Daoy (cell line): ENCODE measurements at places on chromosomes 7 and 10. TPM values are rescaled to one million over a fixed set of nuclear protein-coding genes. Genes with fewer than 3 reads are reported as not detected.

DNA sequence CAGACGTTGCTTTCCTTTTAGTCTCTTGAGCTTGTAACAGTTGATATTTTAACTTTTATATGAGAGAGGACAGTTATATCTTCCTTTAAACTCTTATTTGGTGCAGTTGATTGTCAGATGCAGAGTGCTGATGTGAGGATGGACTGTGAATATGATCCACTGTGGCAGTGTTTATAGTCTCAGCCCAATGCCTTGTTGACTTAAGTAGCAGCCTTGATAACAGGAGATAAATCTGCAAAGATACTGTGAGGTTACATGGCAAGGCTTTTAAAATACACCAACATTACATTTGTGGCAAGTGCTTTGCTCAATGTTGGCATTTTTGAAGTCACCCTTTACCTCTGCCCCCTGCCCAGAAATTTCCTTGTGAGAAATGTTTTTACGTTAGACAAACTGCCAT, 206.7 kb downstream of the AUTS2 start:
- no peak for DNase-seq

GPR15LG gene
- not detected in 2 replicates for total RNA-seq

DNA sequence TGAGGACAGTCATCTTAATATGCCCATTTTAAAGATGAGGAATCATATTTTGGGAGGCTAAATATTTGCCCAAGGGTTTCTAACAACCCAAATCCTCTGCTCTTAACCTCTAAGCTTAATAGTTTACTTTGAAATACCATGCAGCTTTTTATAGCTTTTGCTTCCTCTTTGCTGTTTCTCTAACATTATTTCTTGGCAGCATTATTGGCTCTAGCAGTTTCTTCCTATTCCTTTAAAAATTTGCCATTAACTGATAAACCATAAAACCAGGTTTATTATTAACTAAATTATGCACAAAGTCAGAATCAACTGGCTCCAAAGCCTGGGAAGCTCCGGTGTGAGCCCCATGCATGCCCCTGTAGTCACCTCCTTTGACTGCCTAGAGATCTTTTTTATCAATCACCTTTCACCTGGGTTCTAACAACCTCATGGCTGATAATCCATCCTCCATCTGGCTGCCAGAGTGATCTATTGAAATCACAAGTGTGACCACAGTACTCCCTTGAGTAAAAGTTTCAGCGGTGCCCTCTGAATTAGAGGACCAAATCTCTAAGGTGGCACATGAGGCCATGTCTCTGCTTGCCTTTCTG, 62.4 kb downstream of the ITGB8 start:
- DNase-seq, result no peak

DPYSL4 gene
- 6.7 and 7.1 TPM in 2 replicates for total RNA-seq

- DNase-seq, result no peak
Observed at GRCh38 chr7:158951725-158952124, 95.4 kb downstream of the DYNC2I1 start.

DNA sequence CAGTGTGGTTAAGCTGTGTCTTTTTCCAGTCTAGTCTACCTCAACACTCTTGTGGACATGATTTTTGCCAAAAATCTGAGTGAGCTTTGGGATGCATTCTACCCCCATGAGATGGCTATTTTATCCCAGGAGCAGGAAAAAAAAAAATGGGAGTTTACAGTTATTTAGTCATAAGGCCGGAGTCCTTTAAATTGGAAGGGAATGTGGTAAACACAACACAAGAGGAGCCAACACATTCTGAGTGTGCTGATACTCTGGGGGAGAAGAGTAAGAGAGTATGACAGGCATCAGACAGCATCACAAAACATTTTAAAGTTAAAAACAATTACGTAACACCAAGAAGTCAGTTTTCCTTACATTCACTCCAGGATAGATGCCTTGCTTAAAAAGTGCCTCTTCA, 46.1 kb downstream of the C1GALT1 start:
- no peak for DNase-seq

DNA sequence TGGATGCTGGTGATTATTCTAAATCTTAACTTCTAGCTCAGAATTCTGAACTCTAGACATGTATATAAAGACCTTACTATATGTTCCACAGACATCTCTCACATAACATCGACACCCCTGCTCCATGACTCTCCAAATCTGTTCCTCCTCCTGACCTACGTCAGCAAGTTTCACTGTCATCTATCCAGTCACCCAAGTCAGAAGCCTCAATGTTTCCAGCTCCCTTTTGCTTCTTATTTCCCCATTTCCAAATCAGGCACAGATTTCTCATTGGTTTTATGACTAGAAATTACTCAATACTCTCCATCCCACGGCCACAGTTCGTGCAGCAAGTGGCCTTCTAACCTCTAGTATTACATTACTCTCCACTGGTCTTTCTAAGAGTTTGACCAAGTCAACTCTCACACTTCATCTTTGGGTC, 28.5 kb downstream of the EPC1 start:
- no peak for DNase-seq

ZNF800 gene
- total RNA-seq, result 17.2 and 22.3 TPM in 2 replicates

- no peak for DNase-seq
Observed at GRCh38 chr10:103983367-103983911, 16.5 kb downstream of the SLK start.
